SJSA1 (cell line): ENCODE measurements at places on chromosomes 13 and 19.

DNA sequence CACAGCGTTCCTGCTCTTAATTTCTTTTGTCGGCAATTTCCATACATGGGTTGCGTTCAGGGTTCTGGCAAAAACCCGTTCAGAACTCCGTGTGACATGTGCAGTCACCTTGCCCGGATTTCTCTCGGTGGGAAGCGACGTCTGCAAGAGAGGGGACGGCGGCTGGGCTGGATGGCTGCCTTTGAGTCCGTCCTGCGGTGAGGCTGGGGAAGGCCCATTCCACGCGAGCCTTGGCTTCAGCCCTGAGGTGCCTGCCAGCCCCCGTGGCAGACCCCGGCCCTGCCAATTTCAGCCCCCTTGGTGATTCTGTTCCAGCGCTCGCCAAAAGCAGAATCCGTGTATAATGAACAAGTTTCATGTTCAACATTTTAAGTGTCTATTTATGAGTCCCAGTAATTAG is 72.6 kb upstream of the TSHZ3 start:
- DNase-seq, result no peak

DNA sequence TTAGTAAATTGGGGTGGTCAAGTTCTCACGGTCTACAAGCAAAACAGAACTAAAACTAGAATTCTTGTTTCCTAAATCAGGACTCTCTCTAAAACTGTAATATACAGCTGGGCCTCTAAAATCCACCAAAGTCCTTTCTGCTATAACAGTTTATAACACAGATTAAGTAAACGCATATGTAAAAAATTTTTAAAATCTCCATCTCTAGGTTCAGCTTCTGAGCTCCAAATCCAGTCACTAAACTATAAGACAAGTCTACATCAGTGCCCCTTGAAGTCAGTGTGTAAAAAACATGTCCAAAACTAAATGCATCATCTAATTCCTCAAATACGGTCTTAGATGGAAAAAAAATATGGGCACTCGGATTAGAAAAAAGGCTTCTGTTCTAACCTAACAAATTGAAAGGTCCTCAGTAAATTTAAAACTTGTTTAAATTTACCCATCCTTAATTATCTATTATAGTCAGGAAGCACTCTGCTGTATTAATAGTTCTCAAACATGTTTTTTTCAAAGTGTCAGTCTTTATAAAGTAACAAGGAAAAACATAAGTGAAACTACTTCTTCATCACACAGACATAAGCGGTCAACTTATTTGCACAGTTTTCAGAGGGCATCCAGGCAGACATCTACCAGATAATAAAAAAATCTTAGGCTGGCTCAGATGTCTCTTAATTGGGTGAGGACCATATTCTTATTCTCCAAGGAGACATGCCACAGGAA is 33.6 kb downstream of the ELF1 start:
- no peak for DNase-seq

DNA sequence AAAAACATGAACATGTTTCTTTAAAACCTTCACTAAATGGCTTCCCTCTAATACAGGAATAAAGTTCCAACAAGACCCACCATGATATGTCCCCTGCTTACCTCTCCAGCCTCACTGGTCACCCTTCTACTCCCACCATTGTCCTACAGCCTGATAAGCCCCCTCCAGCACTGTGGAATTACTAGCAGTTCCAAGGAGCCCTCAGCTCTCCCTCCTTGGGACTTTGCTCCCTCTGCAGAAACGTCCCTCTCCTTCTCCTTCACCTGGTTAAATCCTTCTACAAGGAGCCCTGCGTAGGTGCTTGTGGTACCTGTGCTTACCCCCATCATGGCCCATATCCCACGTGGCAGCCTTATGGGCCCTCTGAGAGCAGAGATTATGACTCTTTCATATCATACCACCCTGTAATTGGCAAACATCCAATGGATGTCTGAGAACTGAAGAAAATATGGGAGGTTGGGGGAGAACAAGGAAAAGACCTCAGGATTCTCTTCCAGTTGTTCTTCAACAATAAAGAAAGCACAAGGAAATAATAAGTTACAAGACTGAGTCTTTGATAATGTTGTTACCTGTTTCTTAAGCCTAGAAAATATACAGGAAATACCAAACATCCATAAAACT is 26.1 kb upstream of the DOCK9 start:
- no peak for DNase-seq

GRCh38 chr13:41203810-41204209 is 9.4 kb upstream of the KBTBD7 start:
- DNase-seq, result no peak

GRCh38 chr13:41085961-41086585 is 24.8 kb downstream of the WBP4 start:
- no peak for DNase-seq

DNA sequence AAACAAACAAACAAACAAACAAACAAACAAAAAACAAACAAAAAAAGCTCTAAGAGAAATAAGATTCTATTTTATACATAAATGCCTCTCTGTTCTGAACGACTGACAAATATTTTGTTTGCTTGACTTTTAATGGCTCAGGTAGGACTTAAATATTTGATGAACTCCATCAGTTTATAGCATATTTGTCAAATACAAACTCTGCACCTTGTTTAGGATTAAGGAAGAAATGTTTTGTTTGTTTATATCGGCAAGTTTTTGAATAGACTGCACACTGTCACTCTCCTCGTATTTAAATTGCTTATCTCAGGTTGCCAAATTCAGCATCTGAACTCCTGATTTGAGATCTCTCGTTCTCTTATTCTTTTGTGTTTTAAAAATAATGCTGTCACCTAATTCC is 1499.7 kb upstream of the SLC10A2 start:
- no peak for DNase-seq

DNA sequence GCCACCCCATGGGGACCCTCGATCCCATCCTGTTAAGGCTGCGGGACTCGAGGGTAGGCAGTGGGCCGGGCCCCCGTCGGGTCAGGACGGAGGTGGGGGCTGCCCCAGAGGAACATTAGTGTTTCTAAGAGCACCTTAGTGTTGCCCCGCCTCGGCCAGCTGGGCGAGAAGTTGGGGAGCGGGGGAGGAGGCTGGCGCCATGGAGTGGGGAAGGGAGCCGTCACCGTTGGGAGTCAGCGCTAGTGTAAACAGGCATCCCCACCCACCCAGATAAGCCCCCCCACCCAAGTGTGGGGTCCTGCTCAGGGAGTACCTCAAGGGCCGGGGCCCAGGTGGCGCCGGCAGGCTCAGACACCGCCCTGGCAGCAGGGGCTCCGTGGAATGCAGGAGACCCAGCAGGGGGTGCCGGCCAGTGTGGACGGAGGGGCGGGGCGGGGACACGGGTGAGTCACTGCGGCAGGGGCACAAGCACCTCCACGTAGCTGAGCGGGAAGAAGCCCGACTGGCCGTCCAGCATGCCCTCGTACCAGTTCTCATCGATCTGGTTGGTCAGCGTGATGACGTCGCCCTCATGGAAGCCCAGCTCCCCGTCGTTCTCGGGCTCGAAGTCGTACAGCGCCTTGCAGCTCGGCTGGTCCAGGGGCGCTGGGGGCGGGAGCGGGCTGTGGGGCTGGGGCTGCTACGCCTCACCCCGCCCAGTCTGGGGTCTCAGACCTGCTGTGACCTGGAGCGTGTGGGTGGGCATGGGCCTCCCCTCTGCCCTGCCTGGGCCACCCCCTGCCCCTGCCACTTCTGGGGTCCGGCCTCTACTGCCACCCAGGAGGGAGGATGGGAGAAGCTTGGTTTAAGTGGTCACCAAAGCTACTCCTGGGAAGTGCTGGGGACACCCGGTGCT is 18.0 kb downstream of the MPND start:
- no peak for DNase-seq
